ENCODE measurements at places on chromosomes 16 and 17. TPM values are rescaled to one million over a fixed set of nuclear protein-coding genes. Genes with fewer than 3 reads are reported as not detected.
A peak's percentile ranks its signal among the peaks of the same experiment; 100 is the strongest.

DNA sequence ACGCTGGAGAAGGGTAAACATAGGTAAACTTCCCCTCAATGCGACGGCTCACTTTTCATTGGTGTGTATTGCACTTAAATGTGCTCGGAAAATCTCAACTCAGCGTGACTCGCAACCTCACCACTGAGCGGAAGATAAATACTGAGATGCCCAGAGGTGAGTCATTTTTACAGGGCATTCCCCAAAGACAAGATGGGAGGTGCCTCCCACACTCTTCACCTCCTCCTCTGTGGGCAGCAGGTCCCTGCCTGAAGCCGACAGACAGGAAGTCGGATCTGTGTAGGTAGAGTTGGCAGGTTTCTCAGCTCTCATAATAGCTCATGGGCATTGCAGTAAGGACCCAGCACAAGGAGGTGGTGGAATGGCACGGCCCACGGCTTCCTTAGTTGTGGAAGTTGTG lies 274.6 kb upstream of the HSBP1 start:
- H3K27me3 ChIP-seq, result no peaks in the 10 kb centered on the region
- H3K36me3 ChIP-seq, result no peaks in the 10 kb centered on the region
- no peak overlapping the region for H3K27ac ChIP-seq
- H3K4me3 ChIP-seq, result no peak overlapping the region
- no peaks in the 10 kb centered on the region for H3K4me1 ChIP-seq

- no peak overlapping the region for H3K27ac ChIP-seq
- H3K4me3 ChIP-seq, result no peak overlapping the region
- DNase-seq, result no peak
- H3K36me3 ChIP-seq, result no peaks in the 10 kb centered on the region
- H3K27me3 ChIP-seq, result no peaks in the 10 kb centered on the region
These were observed 2.9 kb upstream of the SYT17 start for GRCh38 chr16:19165101-19165500.

DNA sequence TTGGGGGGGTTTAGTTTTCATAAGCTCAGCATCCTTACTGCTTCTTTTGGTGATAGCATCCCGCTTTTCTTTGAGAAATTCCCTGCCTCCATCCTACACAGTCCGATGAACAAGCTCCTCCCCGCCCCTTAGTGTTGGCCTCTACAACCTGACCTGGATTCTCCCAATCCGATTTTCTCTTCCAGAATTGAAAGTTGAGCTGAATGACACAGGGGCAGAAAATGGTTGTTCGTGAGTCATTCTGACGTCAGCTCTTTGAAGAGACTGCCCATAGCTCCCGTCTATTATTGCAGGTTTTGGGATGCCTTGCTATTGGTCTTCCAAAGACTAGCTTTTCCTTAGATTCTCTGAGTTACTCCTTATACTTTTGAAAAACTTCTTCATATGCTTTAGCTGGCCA lies 279.7 kb downstream of the SLC39A11 start:
- no peak overlapping the region for H3K4me3 ChIP-seq
- no peaks in the 10 kb centered on the region for H3K4me1 ChIP-seq
- H3K27me3 ChIP-seq, result no peaks in the 10 kb centered on the region
- H3K27ac ChIP-seq, result no peak overlapping the region
- no peak for DNase-seq

- H3K4me1 ChIP-seq, result no peaks in the 10 kb centered on the region
- H3K27ac ChIP-seq, result no peak overlapping the region
- no peak for DNase-seq
- no peaks in the 10 kb centered on the region for H3K36me3 ChIP-seq
- no peaks in the 10 kb centered on the region for H3K27me3 ChIP-seq
These were observed 24.1 kb upstream of the IL21R start for GRCh38 chr16:27377666-27378485.

- no peak overlapping the region for H3K27ac ChIP-seq
- H3K36me3 ChIP-seq, result no peaks in the 10 kb centered on the region
- H3K27me3 ChIP-seq, result no peaks in the 10 kb centered on the region
- no peak for DNase-seq
- H3K4me1 ChIP-seq, result no peaks in the 10 kb centered on the region
These were observed 135.8 kb downstream of the SKAP1 start for GRCh38 chr17:48294020-48294805.

GRCh38 chr17:13531721-13532120 lies 70.0 kb downstream of the HS3ST3A1 start:
- H3K4me3 ChIP-seq, result no peak overlapping the region
- no peak overlapping the region for H3K27ac ChIP-seq
- H3K4me1 ChIP-seq, result no peaks in the 10 kb centered on the region
- no peaks in the 10 kb centered on the region for H3K27me3 ChIP-seq

DNA sequence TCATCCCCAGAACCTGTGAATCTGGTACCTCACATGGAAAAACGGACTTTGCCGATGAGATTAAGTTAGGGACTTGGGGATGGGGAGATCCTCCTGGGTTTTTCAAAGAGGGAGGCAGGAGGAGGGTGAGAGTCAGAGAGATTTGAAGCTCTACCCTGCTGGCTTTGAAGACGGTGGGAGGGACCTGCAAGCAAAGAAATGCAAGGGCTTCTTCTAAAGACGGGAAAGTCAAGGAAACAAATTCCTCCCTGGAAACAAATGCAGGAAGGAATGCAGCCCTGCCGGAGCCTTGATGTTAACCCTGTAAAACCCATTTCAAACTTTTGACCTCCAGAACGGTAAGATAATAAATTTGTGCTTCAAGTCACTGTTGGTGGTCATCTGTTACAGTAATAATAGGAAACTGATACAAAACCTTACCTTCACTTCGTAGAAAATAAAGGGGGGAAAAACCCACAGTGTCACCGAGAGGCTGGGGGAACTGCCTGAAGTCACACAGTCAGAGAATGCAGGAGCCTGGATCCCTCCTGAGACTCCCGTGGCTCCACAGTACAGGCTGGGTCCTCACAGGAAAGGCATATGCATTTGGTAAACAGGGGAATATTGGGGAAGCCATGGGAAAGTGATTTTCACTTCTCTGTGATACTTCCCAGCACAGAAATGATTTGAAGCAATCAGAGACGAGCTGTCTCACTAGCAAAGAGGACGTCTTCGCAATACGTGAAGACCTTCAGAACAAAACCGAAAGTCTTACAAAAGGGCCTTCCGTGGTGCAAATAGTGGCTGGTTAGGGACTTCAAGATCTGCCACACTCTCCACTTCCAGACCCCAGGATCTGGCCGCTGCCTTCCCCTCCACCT lies 58.9 kb upstream of the CLEC3A start:
- H3K4me3 ChIP-seq, result no peak overlapping the region
- no peaks in the 10 kb centered on the region for H3K4me1 ChIP-seq
- no peak for DNase-seq
- H3K36me3 ChIP-seq, result no peaks in the 10 kb centered on the region

- H3K27me3 ChIP-seq, result no peaks in the 10 kb centered on the region
- H3K36me3 ChIP-seq, result no peaks in the 10 kb centered on the region
- no peaks in the 10 kb centered on the region for H3K4me1 ChIP-seq
- no peak for DNase-seq
- H3K4me3 ChIP-seq, result no peak overlapping the region
These were observed 15.6 kb downstream of the SBK1 start for GRCh38 chr16:28307936-28308335.

DNA sequence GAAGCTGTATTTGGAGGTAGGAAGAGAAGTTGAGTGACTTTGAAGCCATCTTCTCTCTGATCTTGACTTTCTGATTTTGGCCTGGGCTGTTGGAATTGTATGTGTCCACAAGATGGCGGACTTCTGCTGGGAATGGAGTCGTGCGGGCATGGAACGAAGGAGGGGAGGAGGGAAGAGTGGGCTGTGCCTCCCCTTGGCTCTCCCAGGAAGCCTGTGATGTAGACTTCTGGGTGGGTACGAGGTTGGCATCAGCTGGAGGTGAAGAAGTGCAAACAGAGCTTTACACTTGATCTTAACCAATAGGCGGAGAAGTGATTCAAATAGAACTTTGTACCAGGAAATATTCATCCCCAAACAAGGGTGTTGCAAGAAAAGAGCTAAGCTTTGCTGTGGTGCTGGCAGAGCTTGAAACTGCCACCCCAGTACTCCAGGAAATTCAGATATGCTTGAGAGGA lies 7.4 kb upstream of the TMEM220 start:
- no peak overlapping the region for H3K4me3 ChIP-seq
- no peak overlapping the region for H3K27ac ChIP-seq
- H3K27me3 ChIP-seq, result no peaks in the 10 kb centered on the region
- H3K4me1 ChIP-seq, result no peaks in the 10 kb centered on the region

GRCh38 chr17:50363217-50364060 lies 9.5 kb downstream of the MRPL27 start:
- H3K27me3 ChIP-seq, result no peaks in the 10 kb centered on the region
- H3K4me1 ChIP-seq, result peaks cover 6% of the 10 kb centered on the region
- peaks cover 30% of the 10 kb centered on the region for H3K36me3 ChIP-seq
- no peak overlapping the region for H3K27ac ChIP-seq

DNA sequence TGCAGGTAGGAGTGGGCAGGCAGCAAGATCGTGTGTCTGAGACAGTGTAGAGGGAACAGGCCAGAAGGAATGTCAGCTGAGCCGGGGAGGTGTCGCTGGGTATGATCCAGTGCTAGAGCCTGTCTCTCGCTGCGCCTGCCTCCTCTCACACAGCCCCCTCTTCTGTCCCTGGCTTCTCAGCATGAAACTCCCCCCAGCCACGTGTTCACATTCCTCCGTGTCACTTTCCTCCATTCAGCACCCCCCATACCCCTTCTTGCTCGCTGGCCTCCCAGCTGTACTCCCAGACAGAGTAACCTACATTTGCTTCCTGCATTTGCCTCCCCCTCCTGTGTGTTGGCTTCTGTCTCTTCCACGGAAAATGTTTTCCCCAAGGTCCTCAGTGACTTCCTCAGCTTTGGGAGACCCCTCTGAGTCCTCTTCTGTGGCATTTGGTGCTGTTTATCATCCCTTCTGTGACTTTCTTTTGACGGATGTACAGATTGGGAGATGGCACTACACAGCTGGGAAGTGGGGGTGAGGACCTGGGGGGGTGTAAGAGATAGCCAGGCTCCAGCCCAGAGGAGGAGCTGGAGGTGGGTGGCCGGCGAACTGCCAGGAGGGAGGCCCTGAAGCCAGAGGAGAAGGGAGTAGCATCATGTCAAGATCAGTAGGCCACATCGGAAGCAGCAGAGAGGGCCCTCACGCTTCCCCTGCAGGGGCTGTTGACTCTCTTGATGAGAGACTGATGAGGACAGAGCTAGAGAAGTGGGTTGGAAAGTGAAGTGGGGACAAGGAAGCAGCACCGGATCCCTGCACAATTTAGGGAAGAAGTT lies 19.2 kb downstream of the SGF29 start:
- peaks cover 6% of the 10 kb centered on the region for H3K4me1 ChIP-seq
- H3K27ac ChIP-seq, result no peak overlapping the region
- H3K36me3 ChIP-seq, result no peaks in the 10 kb centered on the region
- peak; percentile 52 for DNase-seq
- H3K27me3 ChIP-seq, result no peaks in the 10 kb centered on the region
- H3K4me3 ChIP-seq, result no peak overlapping the region

GRCh38 chr17:7262935-7263800 lies 890 bp upstream of the CLDN7 start:
- peak overlapping the region; percentile 69 for H3K27ac ChIP-seq
- H3K36me3 ChIP-seq, result peaks cover 7% of the 10 kb centered on the region
- H3K4me3 ChIP-seq, result peak overlapping the region; percentile 68
- peak; percentile 82 for DNase-seq

GRCh38 chr17:36870720-36870999 lies 66.6 kb upstream of the LHX1 start:
- H3K36me3 ChIP-seq, result no peaks in the 10 kb centered on the region
- H3K27me3 ChIP-seq, result no peaks in the 10 kb centered on the region
- no peaks in the 10 kb centered on the region for H3K4me1 ChIP-seq

DNA sequence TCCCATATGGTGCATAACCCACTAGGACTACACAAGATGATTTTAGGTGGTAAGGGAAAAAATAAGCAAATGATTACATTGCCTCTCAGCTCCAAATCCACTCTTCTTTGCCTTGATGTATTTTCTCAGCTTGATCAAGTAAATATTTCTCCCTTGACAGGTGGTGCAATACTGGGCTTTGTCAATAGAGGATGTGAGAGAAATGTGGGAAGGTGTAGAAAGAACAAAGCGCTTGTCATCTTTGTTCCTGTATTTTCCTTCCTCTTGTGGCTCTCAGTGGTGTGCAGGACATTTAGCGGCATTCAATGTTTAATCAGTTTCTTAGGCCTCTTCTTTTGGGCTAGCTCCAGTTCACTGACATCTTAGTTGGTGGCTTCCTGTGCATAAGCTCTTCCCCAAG lies 1165.8 kb upstream of the GOT2 start:
- H3K36me3 ChIP-seq, result no peaks in the 10 kb centered on the region
- DNase-seq, result no peak
- no peaks in the 10 kb centered on the region for H3K4me1 ChIP-seq
- no peak overlapping the region for H3K4me3 ChIP-seq
- no peak overlapping the region for H3K27ac ChIP-seq

DNA sequence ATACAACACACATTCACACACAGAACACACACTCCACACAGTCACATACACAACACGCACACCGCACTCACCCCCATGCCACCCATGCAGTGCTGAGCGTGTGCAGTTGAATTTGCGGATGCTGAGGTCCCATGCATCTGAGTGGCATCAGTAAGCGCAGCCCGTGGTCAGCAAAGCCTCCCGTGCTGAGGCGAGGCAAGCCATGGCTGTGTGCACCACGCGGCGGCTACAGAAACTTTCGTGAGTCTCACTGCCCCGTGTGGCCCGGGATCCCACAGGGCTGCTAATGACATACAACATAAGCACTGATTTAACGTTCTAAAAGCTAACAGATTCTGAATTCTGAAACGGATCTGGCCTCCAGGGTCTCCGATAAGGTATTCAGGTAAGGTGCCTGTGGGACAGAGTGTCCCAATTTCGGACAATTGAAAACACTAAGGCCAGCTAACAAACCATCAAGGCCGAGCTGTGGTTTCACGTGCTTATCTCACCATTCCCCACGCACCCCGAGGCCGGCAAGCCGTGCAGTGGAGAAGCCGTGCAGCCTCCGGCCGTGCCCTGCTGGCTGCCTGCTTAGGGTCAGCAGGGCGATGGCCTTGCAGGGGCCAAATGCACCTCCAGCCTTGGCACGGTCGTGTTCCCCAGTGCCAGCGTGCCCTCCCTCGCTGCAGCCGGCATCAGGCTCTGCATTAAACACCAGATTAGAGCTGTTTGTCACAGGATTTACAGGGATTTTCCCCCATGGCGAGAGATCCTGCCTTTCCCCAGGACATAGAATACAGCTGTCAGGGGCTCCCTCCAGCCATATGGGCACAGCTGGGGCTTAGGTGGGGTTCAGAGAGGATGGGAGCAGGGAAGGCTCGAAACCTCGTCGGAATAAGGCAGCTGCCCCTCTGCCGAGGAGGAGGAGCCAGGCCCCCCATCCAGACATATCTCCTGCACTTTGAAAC lies 191.7 kb downstream of the C16orf95 start:
- H3K4me1 ChIP-seq, result no peaks in the 10 kb centered on the region
- H3K4me3 ChIP-seq, result no peak overlapping the region
- H3K36me3 ChIP-seq, result no peaks in the 10 kb centered on the region
- DNase-seq, result no peak

- peaks cover 22% of the 10 kb centered on the region for H3K4me1 ChIP-seq
These were observed 4.1 kb downstream of the NOTUM start for GRCh38 chr17:81956607-81957589.

Gene ZNF629
- total RNA-seq, result 26.7 TPM

Gene SCN4A
- total RNA-seq, result 7.1 TPM

Gene OTOA
- total RNA-seq, result 0.13 TPM

Gene CHST4
- total RNA-seq, result not detected

Gene LDHD
- 41.3 TPM for total RNA-seq

Gene TMEM92
- not detected for total RNA-seq

Gene ANKRD40CL
- not detected for total RNA-seq

Gene KPNA2
- total RNA-seq, result 20.2 TPM
